ENCODE measurements at places on chromosomes 6 and 20. TPM values are rescaled to one million over a fixed set of nuclear protein-coding genes. Genes with fewer than 3 reads are reported as not detected.

The PPIL4 gene
- 14.5 TPM for polyA plus RNA-seq

The WASF1 gene
- polyA plus RNA-seq: 0.09 TPM

The EYA4 gene
- polyA plus RNA-seq: not detected

The OPRM1 gene
- polyA plus RNA-seq: not detected

The SLC13A3 gene
- polyA plus RNA-seq: not detected

The MAS1 gene
- polyA plus RNA-seq: not detected

The LY6G6F gene
- not detected for polyA plus RNA-seq

The MICB gene
- polyA plus RNA-seq: 11.5 TPM

The CARMIL1 gene
- 0.08 TPM for polyA plus RNA-seq

The RIPOR3 gene
- polyA plus RNA-seq: 1.3 TPM

The BMP6 gene
- not detected for polyA plus RNA-seq

GRCh38 chr6:158548418-158549161 lies 11.3 kb upstream of the TMEM181 start:
- no peak for DNase-seq

- DNase-seq: no peak
Measured at GRCh38 chr20:40776466-40777457, 87.7 kb upstream of the MAFB start.

DNA sequence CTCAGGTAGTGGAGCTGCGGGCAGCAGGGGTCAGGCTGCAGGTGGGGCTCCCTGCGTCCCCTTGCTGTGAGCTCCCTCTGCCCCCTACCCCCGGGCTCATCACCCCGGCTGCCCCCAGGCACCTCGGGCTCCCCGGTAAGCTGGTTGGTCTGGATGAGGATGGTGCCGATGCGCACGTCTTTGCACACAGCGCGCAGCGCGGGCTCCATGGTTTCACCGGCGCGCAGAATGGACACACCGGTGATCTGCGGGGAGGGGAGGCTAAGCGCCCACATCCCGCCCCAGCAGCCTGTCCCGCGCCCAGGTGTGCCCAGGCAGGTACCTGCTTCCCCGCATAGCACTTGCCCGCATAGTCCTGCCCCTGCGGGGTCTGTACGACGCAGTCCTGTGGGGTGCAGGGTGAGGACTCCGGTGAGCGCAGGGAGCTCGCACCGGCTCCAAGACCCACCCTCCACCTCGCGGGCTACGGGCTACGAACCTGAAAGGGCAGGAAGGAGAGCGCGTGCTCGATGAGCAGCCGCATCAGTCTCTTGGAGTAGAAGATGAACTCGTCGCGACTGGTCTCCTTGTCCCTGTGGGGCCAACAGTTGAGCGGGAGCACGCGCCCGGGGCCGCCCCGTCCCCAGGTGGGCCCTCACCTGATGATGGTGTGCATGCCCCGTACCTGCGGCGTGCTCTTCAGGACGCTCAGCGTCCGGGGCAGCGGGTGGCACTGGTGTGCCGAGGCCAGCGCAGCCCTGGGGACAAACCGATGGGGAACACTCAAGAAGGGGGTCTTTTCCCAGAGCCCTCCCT lies 15.5 kb downstream of the UCKL1 start:
- DNase-seq: no peak

DNA sequence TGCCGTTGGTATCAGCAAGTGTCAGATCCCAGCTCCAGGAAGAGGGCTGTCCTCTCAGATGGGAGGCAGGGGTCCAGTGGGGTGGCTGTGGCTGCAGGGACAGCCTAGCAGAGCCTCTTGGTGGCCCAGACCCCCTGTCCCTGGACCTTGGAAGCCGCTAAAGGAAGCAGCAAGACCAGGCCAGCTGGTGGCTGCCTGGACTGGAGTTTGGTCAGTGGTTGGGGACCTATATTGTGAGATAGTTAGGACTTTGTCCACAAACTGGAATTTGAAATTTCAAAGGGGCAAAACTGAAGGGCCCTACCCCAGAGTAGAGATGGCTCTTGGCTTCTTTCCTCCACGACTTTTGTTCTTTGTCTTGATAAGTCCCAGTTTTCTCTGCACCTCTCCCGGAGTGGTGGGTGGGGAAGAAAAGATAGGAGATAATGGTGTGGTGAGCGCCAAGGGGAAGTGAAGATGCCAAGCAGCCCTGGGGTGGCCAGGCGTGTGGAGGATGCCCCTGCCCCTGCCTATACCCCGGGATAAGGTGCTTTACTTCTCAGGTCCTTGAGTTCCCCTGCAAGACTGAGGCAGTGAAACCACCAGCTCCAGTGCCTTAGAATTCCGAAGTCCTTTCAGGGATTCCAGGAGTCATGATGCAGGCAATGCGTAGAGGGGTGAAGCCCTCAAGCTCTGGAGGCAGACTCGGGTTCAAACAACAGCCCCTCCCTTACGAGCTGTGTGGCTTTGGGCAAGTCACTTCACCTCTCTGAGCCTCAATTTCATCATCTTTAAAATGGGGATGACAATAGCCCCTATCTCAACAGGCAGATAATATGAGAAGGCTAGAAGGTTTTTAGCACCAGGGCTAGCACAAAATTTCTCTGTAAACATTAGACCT lies 40.2 kb downstream of the HNF4A start:
- no peak for DNase-seq

DNA sequence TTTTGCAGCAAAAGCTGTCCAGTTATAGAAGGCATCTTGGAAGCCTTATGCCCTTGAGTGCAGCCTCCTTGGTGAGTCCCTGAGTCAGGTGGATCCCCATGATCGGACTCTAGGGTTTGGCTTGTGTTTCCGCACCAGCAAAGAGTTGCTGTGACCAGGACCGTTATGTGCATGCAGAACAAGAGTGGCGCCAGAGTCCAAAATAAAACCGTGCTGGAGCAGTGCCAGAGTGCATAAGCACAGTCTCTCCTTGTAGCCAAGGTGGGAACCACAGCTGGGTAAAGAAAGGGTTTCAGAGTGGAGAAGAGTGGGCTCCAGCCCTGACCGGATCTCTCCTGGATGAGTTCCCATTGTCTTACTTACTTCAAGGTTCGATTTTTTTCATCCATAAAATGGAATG lies 58.6 kb downstream of the FOXA2 start:
- DNase-seq: no peak

DNA sequence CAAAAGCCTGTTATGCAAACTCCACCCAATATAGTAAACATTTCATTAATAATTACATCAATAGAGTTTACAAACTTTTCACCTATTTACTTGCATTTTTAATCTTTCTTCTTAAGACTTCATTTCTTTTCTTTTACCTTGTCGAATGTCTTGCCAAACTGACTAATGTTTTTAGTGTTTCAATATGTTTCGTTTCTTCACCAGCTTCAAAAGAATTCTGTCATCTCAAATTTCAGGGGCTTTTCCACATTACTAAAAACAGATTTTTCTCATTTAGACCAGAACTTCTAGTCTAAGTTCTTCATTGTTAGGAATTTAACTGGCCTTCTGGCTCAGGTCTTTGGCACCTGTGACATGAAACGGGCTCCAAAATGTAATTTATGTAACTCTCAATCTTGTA lies 196.5 kb downstream of the ARHGAP18 start:
- no peak for DNase-seq

DNA sequence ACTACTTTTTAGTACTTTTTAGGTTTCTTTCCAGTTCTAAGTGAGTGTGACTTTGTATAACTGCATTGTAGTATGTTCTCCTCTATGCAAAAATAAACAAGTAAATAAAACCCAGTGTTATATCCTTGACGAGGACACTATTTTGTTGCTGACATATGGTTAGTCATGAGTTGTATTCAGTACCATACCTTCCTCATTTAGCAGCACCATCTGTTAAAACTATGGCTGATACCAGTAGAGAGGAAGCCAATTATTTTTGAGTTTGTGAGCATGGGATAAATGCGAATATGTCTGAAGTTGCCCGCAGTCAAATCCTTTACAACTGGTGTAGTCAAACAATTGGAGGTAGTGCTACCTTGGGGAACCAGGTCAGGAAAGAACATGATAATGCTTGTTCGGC lies 74.1 kb downstream of the CDKAL1 start:
- no peak for DNase-seq

DNA sequence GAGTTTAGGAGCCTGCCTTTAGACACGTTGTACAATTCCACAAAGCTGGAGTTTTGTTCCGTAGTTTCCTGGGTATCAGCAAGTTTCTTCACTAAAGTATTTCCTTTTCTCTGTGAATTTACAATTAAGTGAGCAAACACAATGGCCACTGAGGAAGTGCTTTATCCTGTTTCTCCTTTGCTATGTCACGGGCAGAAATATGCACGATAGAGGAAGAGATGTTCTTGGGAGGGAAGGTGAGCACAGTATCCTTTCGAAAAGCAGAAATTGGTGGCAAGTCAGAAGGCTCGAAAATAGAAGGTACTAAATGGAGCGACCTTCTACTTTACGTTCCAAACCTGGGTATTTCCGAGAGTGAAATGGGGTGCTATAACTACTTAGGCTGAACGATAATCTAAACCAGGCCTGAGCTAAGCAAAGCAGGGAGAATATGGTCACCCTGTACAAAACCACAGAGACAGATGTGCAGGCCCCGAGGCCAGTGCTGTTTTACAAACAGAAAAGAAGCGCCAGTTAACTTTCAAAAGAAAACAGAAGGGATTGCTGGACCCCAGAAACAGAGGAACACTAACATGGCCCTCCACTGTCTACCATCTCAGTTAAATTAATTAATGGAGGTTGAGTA lies 259.6 kb downstream of the TBC1D7 start:
- DNase-seq: no peak

DNA sequence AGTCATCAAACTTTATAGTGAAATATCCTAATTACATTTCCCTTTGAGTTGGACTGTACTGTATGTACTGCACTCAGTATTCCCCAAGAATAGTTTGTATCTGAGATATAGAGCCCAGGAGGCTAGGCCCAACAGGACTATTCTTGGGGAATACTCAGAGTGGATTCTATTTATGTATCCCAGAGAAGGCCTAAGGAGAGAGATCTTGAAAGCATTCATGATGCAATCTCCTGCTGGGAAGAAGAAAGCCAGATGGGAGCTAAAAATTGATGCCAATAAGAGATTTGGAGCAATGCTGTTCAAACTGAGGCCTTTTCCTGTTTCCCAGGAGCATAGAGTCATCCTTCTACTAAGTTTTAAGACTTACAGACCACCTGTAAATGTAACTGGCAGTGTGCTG lies 452.1 kb upstream of the PLCB4 start:
- no peak for DNase-seq

DNA sequence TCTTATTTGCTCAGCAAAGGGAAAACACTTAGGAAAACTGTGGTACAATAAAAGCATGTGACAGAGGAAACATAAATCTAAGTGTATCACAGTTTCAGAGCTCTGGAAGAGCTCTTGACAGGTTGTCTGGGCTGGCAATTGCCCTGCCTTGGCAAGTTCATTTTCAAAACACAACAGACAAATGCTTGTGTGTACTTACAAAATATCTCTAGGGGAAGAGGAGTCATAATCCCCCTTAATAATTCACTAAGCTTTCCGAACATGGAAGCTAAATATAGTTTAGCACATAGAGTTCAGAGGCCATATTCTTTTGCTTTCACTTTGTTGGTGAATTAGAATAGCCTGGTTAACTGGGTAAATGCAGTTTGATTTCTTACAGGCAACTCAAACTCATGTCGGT lies 211.6 kb upstream of the THEMIS start:
- peak; percentile 9 for DNase-seq

GRCh38 chr6:4858194-4859015 lies 82.2 kb downstream of the CDYL start:
- DNase-seq: no peak

- no peak for DNase-seq
Measured at GRCh38 chr6:144268794-144269349, 16.3 kb upstream of the UTRN start.

DNA sequence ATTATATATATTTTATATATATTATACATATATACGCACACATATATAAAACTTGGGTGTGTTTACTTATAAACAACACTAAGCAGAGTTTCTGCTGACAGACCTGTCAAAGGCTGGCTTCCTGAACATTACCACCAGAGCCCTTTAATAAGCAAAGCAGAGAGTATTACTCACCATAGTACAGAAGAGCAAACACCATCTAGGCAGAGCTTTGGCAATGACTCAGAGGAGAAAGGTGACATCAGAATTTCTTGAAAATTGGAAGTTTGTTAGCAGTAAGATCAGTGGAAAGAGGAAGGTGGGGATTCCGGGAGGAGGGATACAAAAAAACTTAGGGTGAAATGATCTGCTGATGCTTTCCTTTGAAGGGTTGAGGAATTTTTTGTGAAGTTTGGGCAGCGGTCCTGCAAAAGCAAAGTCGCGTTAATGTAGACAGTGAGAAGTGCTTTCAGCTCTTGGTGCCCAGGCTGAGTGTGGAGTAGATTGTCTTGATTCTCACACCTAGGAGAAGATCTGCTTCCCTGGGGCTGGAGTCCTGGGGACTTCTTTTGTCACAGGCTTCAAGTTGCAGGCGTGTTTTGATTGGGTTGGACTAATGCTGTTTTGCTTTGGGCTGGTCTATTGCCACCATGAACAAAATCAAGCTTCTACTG lies 109.6 kb upstream of the BACH2 start:
- no peak for DNase-seq

Measured in CD4-positive, alpha-beta memory T cell (primary cell).